ENCODE measurements at places on chromosomes 16 and 17. TPM values are rescaled to one million over a fixed set of nuclear protein-coding genes. Genes with fewer than 3 reads are reported as not detected.

DNA sequence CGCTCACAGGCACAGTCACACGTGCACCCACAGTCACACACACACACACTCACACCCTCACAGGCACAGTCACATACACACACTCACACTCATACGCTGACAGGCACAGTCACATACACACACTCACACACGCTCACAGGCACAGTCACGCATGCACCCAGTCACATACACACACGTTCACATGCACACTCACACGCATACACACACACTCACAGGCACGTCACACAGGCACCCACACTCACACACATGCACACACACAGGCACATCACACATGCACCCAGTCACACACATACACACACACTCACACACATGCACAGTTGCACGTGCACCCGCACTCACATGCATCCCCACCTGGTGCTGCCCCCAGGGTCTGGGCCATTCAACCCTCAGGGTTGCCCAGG, 46.1 kb upstream of the CBFA2T3 start:
- no peak for DNase-seq

DNA sequence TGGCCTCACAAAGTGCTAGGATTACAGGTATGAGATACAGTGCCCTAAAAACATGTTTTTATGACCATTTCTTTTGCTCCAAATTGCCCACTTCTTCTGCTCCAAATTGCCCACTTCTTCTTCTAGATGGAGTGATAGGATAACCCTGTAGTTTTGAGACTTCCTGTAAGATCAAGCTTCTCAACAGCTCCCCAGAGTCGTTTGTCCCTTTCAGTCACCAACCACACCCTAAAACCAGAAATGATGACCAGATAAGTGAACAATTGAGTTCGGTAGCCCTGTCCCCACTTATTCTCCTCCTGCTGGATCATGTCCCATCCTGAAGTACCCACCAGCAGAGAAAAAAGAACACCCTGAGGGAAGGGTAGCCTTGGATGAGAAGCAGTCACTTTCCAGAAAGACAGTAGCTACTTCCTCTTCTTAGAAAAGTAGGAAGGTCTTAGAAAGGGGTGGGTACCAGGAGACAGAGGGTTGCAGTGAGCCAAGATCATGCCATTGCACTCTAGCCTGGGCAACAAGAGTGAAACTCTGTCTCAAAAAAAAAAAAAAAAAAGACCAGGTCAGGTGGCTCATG, 2.5 kb downstream of the ODAD4 start:
- DNase-seq: no peak

- no peak for DNase-seq
Measured at GRCh38 chr17:37770631-37771518, 26.0 kb upstream of the HNF1B start.

The STAT5A gene
- 263 TPM for total RNA-seq

GRCh38 chr17:47708864-47709541, 15.0 kb downstream of the TBKBP1 start:
- no peak for DNase-seq

The KRT32 gene
- total RNA-seq: not detected

DNA sequence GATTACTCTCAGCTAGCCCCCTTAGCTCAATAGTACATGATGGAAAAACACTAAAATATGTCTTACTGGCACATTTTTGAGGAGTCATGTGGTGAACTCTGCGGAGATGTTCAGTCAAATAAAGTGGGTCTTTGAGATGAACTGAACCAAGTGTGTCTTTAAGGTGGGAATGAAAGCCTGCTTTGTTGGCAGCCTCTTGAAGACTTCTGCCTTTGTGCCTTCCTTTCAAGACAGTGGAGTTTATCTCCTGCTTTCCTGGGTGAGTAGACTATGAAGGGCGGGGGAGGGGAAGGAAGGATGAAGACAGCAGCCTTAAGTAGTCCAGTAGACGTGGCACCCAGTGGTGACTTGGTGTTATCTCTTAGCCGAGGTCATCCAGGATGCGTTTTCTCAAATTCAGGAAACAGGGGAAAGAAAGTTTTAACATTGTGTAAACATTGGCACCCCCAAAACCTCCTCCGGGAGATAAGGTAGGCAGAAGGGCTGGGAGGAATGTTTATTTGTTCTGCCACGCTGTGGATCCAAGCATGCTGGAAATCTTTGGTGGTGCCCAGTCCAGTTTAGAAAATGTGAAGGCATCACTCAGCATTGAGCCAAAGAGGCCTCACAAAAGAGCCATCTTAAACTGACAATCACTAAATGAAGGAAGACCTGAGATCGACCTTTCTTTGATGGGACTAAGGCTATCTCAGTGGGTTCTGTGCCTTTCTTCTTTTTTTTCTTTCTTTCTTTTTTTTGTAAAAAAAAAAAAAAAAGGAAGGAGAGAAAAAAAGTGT, 220.6 kb downstream of the FTO start:
- DNase-seq: no peak

DNA sequence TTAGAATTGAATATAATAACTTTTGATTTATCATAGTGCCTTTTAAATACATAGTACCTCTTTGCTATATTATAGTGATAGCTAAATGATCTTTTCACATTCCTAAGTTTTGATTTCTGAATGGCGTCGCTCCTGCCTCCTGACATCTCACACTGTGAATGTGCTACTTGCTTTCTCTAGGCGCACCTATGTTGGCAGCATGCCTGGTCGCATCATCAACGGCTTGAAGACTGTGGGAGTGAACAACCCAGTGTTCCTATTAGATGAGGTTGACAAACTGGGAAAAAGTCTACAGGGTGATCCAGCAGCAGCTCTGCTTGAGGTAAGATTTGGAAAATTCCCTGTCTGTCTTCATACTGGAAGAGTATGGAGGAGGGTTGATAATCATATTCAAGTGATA, 29.8 kb upstream of the ABCC11 start:
- DNase-seq: no peak

The HOXB4 gene
- total RNA-seq: 3.7 TPM

The MPV17L gene
- total RNA-seq: 0.71 TPM

The ZNF750 gene
- not detected for total RNA-seq

The RASL10B gene
- 0.79 TPM for total RNA-seq
